GM12878 (cell line): ENCODE measurements at places on chromosomes 3 and 15.

- DNase-seq: no peak
Observed at GRCh38 chr3:187198490-187198889, 1.2 kb downstream of the RTP1 start.

- DNase-seq: no peak
Observed at GRCh38 chr3:161781381-161781780, 284.8 kb downstream of the OTOL1 start.

DNA sequence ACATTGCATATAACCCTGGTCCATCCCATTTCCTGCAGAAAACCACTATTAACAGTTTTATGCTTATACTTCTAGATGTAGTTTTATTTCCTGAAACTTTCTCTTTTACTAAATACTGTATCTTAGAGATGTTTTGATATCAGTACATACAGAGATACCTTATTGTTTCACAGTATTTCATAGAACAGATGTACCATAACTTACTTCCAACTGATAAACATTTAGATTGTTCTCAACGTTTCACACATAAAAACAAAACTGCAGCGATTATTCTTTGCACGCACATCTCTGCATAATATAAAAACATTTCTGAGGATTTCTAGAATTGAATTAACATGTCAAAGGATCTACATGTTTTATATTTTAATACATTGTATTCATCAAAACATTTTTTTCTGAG, 2.6 kb downstream of the ZNF80 start:
- DNase-seq: no peak

GRCh38 chr3:141388823-141389621, 20.7 kb downstream of the ZBTB38 start:
- DNase-seq: no peak

DNA sequence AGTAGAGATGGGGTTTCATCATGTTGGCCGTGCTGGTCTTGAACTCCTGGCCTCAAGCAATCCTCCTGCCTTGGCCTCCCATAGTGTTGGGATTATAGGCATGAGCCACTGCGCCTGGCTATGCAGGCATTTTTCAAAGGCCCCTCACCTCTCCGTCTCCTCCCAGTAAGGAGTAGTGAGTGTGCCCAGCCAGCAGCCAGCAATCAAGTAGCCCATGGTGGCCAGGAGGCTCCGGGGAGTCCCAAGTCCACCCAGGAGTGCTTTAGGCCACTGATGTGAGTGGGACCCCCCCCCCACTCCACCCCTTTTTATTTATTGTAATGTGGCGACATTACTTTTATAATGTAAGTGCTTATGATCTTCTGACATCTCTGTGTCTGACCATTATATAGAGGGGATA, 8.1 kb downstream of the ISG20 start:
- DNase-seq: no peak

GRCh38 chr15:72482275-72482674, 8.1 kb downstream of the ARIH1 start:
- DNase-seq: no peak

GRCh38 chr15:63254991-63255390, 22.4 kb upstream of the APH1B start:
- no peak for DNase-seq

- no peak for DNase-seq
Observed at GRCh38 chr15:70264014-70264582, 166.4 kb upstream of the TLE3 start.

DNA sequence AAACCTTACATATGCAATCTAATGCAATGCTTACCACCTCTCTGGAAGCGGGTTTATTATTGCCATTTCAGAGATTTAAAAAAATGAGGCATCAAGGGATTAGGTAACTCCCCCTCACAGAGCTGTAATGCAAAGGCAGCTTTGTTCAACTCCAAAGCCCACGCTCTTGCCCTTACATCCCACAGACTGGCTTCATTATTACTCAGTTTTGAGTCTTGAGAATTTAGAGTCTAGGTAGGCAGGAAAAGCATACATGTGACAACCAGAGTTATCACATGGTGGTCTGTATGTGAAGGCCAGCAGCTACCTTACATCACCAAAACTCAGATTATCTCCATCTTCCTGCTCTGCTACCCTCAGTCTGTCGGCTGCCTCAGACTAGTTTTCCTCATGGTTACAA, 326.9 kb downstream of the UACA start:
- DNase-seq: peak; percentile 55

GRCh38 chr3:138902171-138902570, 44.8 kb downstream of the FOXL2 start:
- no peak for DNase-seq
